Stimulated activated CD4-positive, alpha-beta T cell treated with anti-CD3 and anti-CD28 coated beads, TNF-alpha, amount 100 ng/mL, for 4 hours (primary cell): ENCODE measurements at places on chromosomes 4 and X.
A peak's percentile ranks its signal among the peaks of the same experiment; 100 is the strongest.

DNA sequence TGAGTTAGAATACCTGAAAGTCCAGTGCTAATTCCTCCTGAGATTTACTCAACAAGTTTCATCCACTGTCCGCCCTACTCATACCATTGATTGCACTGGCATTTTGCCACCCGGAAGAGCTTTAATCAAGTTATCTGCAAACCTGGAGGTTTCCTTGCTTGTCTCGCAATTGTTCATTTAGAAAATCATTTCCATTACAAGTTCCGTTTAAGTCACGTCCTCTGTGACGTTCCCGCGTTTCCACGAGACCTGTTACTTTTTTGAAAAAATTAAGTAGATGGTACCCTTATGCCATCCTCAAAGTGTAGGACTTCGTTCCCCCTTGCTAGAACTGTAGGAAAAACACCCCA lies 761 bp upstream of the FRYL start:
- DNase-seq: peak; percentile 12

- no peak for DNase-seq
Measured at GRCh38 chr4:52665592-52665991, 6.5 kb upstream of the USP46 start.

DNA sequence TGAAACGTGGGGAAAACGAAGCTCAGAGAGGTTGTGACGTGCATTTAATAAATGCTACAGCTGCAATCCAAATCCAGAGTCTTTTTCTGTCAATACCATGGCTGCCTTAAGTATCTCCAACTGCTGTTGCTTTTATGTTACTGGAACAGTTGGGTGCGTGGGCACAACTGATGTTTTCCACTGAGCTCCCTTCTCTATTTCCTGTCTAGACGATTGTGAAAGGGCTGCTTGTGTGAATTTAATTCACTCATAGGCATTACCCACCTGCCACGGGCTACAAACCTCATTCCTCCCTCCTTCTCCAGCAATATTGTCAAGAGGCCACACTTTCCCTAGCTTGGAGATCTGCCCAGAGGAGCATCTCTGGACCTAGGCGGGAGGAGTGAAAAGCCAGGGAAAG lies 526.0 kb downstream of the MID1IP1 start:
- DNase-seq: no peak

- no peak for DNase-seq
Measured at GRCh38 chr4:145755802-145756201, 75.9 kb downstream of the C4orf51 start.

DNA sequence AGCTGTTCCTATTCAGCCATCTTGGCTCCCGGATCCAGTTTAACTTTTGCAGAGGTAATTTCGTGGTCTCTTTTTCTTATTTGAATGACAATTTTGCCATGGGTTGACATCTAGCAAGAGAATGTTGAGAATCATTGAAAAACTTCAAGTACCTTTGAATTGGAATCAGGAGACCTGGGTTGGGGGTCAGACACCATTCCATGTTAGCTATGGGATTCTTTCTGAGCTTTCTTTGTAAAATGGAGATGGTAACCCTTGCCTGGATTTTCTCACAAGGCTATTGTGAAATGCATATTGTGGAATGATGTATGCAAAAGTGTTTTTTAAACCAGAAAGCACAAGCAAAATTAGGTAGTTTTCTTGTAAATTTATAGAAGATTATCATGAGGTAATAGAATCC lies 79.1 kb upstream of the HAND2 start:
- DNase-seq: no peak

DNA sequence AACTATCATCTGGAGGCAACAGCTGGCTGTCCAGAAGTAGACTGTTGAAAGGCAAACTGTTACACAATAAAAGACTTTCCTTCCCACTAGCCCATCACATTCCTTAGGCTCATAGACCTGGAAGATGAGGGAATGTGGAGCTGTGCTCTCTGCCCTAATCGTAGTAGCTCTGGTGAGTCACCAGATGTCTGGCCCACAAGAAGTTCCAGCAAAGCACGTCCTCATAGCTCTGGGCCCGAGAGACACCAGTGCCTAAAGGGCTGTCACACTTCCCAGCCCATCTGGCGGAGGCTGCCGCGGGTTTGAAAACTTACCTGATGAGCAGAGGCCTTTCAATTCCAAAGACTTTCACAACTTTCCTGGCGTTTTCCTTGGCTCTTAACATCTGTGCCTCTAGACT lies 81.7 kb upstream of the STOX2 start:
- no peak for DNase-seq

- no peak for DNase-seq
Measured at GRCh38 chr4:169996379-169997240, 29.6 kb downstream of the MFAP3L start.

DNA sequence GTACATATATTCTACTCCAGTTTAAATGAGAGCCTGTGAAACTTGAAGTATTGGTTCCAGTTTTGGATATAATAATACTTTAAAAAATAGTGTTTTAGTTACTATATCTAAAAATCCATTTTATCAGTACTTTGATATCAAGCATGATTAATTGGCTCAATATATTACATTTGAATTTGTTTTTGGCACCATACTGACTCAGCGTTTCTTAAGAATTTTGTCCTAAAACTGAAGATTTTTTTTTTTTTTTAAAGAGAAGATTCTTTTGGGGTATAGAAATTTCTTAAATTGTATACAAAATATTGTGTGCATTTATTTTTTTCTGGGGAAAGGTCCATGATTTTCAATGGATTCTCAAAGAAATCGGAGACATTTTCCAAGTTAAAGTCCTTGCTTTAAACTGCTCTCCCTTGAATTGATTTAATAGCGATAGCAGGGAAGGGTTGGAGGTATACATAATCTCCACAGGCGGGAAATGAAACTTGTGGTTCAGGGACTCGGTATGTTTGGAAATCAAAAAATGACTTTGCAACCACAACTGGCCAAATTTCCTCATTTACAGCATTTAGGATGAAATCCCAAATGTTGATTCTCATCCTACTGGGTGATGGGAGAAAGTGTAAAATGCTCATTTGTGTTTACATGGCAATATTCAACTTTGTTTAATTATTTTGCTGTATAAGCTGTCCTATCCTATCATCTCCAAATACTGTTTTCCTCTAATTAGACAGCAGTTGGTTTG lies 62.3 kb downstream of the TMA16 start:
- DNase-seq: no peak

DNA sequence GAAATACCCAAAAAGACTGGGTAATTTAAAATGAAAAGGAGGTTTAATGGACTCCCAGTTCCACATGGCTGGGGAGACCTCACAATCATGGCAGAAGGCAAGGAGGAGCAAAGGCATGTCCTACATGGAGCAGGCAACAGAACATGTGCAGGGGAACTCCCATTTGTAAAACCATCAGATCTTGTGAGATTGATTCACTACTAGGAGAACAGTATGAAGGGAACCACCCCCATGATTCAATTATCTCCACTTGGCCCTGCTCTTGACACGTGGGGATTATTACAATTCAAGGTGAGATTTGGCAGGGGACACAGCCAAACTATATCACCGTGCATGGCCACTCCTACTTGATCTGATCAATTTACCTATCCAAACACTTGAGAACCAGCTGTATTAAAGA lies 131.5 kb upstream of the LDB2 start:
- DNase-seq: no peak

DNA sequence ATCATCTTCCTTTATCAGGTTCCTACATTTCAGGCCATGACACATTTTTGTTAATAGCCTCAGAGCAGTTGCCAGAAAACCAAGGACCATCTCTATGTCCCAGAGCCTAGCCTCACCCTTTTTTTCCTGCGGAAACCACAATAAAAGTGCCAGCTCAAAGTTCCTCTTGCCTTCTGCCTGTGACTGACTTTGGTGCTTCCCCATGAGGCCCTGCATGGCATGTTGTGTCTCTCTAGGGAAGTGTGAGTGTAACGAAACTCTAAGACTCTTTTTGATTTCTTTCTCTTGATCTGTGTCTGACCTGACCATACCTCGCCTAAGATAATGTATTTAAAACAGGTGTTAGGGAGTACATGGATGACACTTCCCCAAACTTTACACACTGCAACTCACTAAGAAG lies 642.3 kb upstream of the BOD1L1 start:
- no peak for DNase-seq

DNA sequence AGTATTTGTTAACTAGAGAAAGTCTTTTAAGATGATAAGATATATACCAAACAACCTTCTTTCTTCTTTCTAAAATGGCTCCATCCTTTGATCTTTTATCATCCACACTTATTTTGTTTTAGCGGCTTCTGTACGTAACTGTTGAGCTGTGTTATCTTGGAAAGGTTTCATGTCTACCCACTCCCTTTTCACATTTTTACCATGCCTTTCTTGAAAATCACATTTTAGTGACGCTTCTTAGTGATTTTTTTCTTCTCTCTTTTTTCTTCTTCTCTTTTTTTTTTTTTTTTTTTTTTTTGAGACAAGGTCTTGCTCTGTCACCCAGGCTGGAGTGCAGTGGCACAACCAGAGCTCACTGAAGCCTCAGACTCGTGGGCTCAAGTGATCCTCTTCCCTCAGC lies 135.1 kb downstream of the CHIC2 start:
- DNase-seq: no peak

DNA sequence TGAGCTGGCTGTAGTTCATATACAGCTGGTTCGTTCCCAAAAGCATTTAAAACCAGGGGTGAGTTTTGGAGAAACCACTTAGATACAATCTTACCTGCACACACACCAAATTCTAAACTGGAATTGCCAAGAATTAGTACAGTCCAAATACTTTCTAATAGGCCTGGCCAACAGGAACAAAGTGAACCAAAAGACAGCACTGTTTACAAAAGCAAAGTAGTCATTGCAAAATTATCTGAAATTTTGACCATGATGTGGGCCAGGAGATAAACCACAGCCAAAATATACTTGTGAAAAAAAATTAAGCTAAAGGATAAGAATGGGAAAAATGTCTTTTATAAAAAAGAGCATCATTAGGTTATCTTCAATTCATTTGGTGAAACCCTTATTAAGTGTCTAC lies 37.9 kb upstream of the NAP1L5 start:
- DNase-seq: no peak

DNA sequence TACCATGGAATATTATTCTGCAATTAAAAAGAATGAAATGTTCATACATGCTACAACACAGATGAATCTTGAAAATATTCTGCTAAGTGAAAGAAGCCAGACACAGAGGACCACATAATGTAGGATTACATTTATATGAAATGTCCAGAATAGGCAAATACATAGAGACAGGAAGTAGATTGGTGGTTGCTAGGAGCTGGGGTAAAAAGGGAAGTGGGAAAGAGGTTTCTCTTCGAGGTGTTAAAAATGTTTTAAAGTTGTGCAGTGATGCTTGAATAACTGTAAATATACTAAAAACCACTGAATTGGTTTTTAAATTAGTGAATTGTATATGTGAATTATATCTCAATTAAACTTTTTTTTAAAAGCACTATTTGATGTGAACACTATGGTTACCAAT lies 3.6 kb upstream of the NXT2 start:
- DNase-seq: no peak

- DNase-seq: no peak
Measured at GRCh38 chr4:42871671-42872290, 20.7 kb upstream of the GRXCR1 start.

DNA sequence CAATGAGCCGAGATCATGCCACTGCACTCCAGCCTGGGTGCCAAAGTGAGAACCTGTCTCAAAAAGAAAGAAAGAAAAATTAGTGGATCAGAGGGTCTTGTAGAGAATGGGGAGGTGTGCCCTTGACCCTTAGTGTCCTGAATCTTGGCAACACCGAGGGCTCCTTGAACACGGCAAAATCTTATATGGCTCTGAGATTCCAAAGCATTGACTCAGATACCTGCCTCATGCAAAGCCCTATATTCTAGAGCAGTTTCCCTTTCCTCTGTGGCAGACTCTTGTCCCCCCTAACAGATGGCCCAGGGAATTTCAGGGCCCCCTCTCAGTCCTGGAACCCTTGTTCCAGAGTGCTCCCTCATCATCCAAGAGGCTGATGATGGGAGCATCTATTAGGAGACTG lies 6.8 kb downstream of the CLDN2 start:
- no peak for DNase-seq

DNA sequence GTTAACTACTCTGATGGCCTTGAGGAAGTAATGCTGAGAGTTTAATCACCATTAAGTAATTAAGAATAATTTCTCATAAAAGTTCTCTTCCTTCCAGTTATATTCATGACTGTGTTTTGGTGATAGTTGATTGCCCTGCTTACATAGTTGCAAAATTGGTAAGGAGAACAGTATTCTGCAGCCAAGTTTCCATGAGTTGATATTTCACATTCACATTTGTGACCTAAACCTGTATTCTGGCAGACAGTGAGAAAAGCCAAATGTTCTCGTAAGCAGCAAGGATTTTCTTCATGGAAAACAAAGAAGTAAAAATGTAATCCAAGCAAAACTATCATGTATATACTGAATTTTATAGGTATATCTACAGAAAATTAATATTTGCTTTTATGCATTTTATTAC lies 187.8 kb upstream of the NUDT6 start:
- DNase-seq: no peak

DNA sequence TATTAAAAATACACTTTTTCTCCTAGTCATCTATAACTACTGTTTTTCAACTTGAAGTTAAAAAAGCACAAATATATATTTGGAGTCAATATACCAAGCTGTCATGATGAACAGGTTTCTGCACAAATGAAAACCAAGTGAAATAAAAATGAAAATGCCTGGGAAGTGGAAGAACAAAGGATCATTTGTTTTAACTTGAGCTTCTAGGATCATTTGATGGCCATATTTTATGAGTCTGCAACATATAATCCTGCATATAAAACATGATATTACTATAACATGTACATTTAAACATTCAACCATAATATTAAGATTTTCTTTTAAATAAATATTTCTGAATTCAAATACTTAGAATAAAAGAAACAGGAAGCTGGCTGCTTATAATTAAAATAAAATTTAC lies 8.5 kb upstream of the ARHGEF38 start:
- DNase-seq: no peak

DNA sequence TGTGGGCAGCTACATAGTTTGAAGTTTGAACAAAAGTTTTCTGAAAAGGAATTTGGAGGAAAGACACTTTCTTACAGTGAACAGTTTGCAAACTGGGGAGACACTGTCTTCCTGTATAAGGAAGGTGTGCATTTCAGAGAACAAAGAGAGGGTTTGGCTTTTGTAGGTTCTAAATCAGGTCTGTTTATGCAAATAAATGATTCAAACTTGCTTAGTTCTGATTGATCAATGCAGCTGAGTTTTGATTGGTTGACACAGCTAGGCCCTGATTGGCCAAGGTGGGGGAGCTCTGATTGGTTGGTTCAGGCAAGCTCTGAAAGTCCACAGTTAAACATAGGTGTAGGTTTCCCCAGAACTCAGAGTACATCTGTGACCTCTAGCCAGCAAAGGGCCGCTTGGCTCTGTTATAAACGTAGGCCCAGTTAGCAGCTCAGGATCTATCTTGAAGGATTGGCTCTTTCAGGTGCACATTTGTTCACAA lies 63.0 kb upstream of the ENPP6 start:
- DNase-seq: no peak
